ENCODE measurements at places on chromosomes 4 and X.

DNA sequence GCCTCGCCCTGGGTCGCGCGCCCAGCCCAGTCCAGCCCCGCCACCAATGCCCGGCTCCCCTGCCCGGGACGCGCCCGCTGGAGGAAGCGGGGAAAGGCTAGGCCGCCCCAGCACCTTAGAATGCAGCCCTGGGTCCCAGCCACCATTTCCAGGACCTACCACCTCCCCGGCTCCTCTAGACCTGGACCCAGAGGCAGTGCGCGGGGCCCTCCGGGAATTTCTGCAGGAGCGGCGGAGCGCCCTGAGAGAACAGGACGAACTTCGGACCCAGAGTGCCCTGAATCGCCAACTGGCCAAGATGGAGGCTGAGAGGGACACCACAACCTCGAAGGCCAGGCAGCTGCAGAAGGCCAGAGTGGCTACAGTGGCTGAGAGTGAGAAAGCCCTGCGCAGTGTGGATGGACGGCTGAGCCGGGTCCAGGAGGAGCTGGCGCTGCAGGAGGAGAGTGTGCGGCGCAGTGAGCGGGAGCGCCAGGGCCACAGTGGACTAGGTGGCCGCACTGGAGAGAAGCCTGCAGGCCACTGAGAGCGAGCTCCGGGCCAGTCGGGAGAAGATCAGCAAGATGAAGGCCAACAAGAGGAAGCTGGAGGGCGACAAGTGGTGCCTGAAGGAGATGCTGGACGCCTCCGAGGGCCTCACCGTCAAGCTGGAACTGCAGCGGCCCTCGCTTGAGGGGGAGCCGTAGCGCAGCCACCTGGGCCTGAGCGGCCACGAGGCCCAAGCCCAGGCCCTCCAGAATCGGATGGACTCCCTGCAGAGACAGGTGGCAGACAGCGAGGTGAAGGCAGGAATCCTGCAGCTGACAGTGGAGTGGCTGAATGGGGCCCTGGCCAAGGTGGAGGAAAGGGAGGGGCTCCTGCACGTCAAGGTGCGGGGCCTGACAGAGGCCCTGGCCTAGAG, 15.5 kb downstream of the SMIM10L2A start:
- no peak for DNase-seq

DNA sequence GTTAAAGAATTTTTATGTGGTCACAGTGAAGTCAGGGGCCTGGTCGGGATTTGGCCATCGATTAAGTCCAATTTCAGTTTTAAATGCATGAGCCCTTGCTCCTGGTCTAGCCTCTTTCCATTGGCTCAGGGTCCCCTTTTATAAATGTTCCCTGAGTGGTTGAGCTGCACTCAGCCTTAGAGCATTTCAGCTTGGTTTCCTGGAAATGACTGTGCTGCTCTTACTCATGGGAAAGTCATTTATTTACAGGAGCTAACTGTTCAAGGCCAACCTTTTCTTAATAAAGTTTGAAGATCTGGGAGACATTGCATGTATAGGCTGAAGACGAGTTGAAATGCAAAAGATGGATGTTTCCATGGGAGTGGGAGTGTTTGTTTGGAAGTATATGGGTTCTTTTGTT, 98.8 kb upstream of the CLNK start:
- no peak for DNase-seq

- no peak for DNase-seq
Measured at GRCh38 chr4:8355306-8355705, 85.2 kb downstream of the ACOX3 start.

GRCh38 chrX:113157496-113157895, 316.9 kb upstream of the AMOT start:
- DNase-seq, result no peak

DNA sequence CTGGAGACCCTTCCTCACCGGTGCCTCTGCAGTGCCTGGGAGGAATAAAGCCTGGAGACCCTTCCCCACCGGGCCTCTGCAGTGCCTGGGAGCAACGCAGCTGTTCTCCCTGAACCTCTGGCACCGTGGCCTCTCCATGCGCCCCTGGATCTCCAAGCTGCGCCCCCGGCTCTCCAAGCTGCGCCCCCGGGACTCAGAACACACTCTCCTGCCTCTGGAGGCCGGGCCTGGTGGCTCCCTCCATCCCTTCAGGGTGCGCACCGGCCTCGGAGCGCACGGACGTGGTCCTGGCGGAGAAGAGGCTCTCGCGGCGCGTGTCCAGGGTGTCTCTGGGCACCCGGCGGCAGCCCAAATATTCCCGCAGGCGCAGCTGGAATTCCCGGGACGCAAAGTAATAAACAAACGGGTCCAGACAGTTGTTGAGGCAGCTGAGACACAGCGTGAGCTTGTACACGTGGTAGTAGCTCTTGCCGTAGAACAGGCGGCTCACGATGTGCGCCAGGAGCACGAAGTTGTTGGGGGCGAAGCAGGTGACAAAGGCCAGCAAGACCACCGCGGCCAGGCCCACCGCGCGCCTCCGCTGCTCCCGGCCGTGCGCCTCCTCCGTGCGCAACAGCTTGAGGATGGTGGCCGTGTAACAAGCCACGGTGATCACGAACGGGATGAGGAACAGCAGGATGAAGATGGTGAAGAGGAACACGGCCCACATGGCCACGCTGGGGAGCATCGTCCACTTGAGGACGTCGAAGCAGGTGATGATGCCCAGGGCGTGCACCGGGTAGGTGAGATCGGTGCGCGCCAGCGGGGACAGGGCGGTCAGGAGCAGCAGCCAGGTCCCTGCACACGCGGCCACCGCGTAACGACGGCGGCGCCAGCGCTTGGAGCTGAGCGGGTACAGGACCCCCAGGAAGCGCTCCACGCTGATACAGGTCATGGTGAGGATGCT, 12.8 kb upstream of the ASMTL start:
- DNase-seq, result no peak

GRCh38 chr4:6277139-6277802, 7.6 kb downstream of the WFS1 start:
- DNase-seq, result no peak
